ENCODE measurements at places on chromosomes 2 and 18.

DNA sequence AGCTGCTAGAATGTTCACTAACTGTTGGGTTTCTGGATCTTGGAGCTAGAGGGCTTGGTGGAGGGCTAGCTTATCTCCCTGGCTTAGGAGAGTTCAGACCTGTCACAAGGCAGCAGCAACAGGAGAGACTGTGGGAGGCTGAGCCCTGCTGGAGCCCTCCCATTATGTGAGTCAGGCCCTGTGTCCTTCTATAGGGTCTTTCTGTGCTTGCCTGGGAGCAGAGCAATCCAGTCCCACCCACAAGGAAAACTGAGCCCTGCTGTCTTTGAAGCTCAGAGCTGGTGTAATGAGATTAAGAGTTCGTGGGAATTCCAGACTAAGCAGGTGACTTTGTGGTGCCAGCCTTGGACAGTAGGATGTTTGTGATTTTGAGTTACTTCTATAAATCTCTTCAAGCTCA lies 249.0 kb downstream of the TTC32 start:
- DNase-seq: no peak
- no peaks in the 10 kb centered on the region for H3K36me3 ChIP-seq
- H3K27ac ChIP-seq: no peak overlapping the region
- H3K27me3 ChIP-seq: no peaks in the 10 kb centered on the region
- H3K4me3 ChIP-seq: no peak overlapping the region

GRCh38 chr2:190570871-190571270 lies 36.3 kb upstream of the NEMP2 start:
- H3K36me3 ChIP-seq: no peaks in the 10 kb centered on the region
- no peak overlapping the region for H3K4me3 ChIP-seq
- no peaks in the 10 kb centered on the region for H3K27me3 ChIP-seq
- H3K4me1 ChIP-seq: no peaks in the 10 kb centered on the region

- H3K4me1 ChIP-seq: no peaks in the 10 kb centered on the region
- DNase-seq: no peak
- no peaks in the 10 kb centered on the region for H3K36me3 ChIP-seq
- H3K27me3 ChIP-seq: no peaks in the 10 kb centered on the region
- no peak overlapping the region for H3K27ac ChIP-seq
These were observed 25.7 kb upstream of the NCL start for GRCh38 chr2:231489990-231490389.

- no peak for DNase-seq
- no peaks in the 10 kb centered on the region for H3K27me3 ChIP-seq
- no peak overlapping the region for H3K4me3 ChIP-seq
- H3K4me1 ChIP-seq: no peaks in the 10 kb centered on the region
These were observed 616.7 kb downstream of the GALR1 start for GRCh38 chr18:77866351-77866750.

GRCh38 chr18:72830109-72830508 lies 37.7 kb downstream of the NETO1 start:
- no peak for DNase-seq
- H3K4me1 ChIP-seq: no peaks in the 10 kb centered on the region
- no peaks in the 10 kb centered on the region for H3K27me3 ChIP-seq

DNA sequence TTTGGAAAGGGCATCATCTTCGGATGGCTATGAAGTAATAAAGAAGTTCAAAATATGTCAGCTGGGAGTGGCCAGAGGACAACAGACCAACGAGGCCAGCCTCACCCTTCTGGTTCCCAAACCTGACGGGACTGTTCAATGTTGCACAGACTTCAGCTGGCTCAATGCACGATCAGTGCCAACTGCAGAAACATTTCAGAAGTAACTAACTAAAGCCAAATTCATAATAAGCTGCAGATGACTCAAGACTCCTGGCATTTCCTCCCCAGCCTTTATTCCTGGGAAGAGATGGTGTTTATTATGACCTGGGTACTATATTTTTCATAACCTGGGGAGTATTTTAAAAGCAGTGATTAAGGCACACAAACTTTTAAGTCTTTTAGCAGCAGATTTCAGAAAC lies 3.8 kb upstream of the ATP6V1C2 start:
- no peaks in the 10 kb centered on the region for H3K27me3 ChIP-seq
- H3K4me1 ChIP-seq: no peaks in the 10 kb centered on the region
- peak overlapping the region; percentile 60 for H3K27ac ChIP-seq
- no peaks in the 10 kb centered on the region for H3K36me3 ChIP-seq
- no peak overlapping the region for H3K4me3 ChIP-seq

DNA sequence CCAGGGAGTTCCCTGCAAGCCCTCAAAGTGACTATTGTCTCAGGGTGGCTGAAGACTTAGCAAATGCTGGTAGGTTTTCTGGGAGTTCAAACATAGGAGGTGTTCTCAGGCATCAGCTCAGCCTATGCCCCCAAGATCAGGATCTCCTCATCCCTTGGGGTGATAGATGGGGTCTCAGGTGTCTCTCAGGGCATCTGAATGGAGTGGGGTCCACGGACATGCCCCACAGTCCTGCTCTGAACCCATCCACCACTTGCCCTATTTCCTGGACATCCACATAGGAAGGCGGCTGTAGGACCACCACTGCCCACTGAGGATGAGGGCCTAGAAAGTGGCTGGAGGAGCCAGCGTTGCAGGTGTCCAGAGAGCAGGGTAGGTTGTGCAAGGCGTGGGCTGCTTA lies 287.0 kb upstream of the CXCR4 start:
- H3K4me3 ChIP-seq: no peak overlapping the region
- DNase-seq: no peak
- no peaks in the 10 kb centered on the region for H3K4me1 ChIP-seq
- H3K36me3 ChIP-seq: no peaks in the 10 kb centered on the region

GRCh38 chr2:100321866-100322820 lies at the start of gene LONRF2:
Gene LONRF2, minus strand, starts transcription at chr2:100322501. Its CDS starts 408 bp downstream, at chr2:100322093.
- H3K27ac ChIP-seq: peak within 1 kb of the TSS; percentile 34
- H3K36me3 ChIP-seq: no peaks in the 10 kb centered on the region
- DNase-seq: peak; percentile 48

GRCh38 chr18:76892832-76893231 lies 70.5 kb downstream of the ZNF236 start:
- no peak overlapping the region for H3K27ac ChIP-seq
- H3K4me1 ChIP-seq: no peaks in the 10 kb centered on the region
- peaks cover 35% of the 10 kb centered on the region for H3K36me3 ChIP-seq
- no peak overlapping the region for H3K4me3 ChIP-seq

GRCh38 chr2:202530038-202530437 lies 104.7 kb upstream of the FAM117B start:
- H3K4me1 ChIP-seq: no peaks in the 10 kb centered on the region
- no peaks in the 10 kb centered on the region for H3K36me3 ChIP-seq
- no peak overlapping the region for H3K27ac ChIP-seq

GRCh38 chr2:30325600-30326328 lies 94.4 kb downstream of the LBH start:
- H3K4me3 ChIP-seq: no peak overlapping the region
- no peak for DNase-seq
- no peak overlapping the region for H3K27ac ChIP-seq
- no peaks in the 10 kb centered on the region for H3K27me3 ChIP-seq
- H3K36me3 ChIP-seq: no peaks in the 10 kb centered on the region
- H3K4me1 ChIP-seq: no peaks in the 10 kb centered on the region

- H3K4me3 ChIP-seq: no peak overlapping the region
- no peaks in the 10 kb centered on the region for H3K27me3 ChIP-seq
- peaks cover 3% of the 10 kb centered on the region for H3K4me1 ChIP-seq
- DNase-seq: no peak
- H3K36me3 ChIP-seq: no peaks in the 10 kb centered on the region
These were observed 38.0 kb downstream of the RNF152 start for GRCh38 chr18:61854578-61855448.

DNA sequence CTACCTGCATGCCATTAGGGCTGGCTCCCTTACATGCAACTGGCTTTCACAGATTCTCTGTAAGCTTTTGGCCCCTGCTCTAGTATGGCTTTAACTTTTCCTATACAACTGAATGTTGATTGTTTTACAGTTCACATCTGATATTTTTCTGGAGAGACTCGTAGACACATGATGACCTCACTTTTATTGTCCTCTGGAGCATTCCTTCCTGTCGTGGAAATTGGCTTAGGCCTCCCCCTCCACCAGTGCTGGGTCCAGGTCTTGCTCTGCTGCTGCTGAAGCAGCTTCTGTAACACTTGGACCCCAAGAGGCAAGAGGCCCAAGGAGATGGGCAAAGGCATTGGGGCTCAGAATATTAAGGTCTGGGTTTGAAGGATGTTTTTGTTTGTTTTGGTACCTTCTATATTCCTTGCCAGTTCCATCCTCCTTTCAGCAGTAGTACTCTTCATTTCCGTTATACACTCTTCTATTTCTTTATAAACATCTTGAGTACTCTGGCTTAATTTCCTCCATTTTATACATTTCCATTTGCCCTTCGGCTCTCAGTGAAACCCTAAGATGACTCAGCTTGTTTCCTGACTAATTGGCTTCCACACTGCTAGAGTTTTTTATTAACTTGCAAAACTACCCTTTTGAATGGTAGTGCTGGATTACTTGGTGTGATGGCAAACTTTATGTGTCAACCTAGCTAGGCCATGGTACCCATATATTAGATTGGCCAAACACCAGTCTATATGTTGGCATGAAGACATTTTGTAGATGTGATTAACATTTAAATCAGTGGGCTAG lies 219.8 kb downstream of the CDCA7 start:
- H3K4me3 ChIP-seq: no peak overlapping the region
- no peak for DNase-seq
- H3K4me1 ChIP-seq: no peaks in the 10 kb centered on the region
- H3K27ac ChIP-seq: no peak overlapping the region

DNA sequence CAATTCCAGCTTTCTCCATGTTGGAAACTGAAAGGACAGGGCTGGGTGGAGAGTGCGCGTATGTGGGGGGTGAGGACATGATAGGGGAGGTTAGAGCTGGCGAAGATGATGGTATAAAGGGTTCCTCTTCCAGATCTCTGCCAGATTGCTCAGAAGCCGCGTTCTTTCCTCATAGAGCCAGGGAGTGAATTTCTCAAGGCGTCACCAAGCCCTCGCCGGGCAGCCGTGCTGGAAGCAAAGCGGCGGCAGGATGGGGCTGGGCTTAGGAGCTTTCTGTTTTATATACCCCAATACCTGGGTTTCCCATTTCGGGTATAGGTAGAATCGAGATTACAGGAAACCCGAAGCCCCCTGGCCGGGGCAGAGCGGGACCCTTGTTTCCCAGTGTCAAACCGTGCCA lies 43.8 kb downstream of the DDX18 start:
- no peak for DNase-seq
- no peak overlapping the region for H3K4me3 ChIP-seq
- H3K36me3 ChIP-seq: no peaks in the 10 kb centered on the region
- no peaks in the 10 kb centered on the region for H3K4me1 ChIP-seq

DNA sequence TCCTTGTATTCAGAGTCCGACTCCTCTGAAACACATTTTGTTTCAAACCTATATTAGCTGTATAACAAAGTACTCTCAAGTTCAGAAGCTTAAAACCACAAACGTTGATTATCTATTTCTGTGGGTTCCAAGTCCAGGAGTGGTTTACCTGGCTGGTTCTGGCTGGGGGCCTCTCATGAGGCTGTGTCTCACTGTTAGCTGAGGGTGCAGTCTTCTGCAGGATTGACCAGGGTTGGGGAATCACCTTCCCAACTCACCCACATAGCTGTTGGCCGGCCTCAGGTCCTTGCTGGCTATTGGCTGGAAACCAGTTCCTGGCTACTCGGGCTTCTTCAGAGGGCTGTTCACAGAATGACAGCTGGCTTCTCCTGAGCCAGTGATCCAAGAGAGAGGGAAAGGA lies 18.0 kb upstream of the ATIC start:
- H3K36me3 ChIP-seq: no peaks in the 10 kb centered on the region
- DNase-seq: no peak
- H3K27ac ChIP-seq: no peak overlapping the region
- no peaks in the 10 kb centered on the region for H3K27me3 ChIP-seq

GRCh38 chr2:147355706-147356105 lies 489.1 kb upstream of the ACVR2A start:
- no peak overlapping the region for H3K4me3 ChIP-seq
- no peak for DNase-seq
- no peaks in the 10 kb centered on the region for H3K4me1 ChIP-seq
- no peaks in the 10 kb centered on the region for H3K36me3 ChIP-seq
- no peak overlapping the region for H3K27ac ChIP-seq
- no peaks in the 10 kb centered on the region for H3K27me3 ChIP-seq

GRCh38 chr18:42614619-42615293 lies 500.7 kb downstream of the RIT2 start:
- H3K4me1 ChIP-seq: no peaks in the 10 kb centered on the region
- H3K27me3 ChIP-seq: no peaks in the 10 kb centered on the region
- no peak overlapping the region for H3K4me3 ChIP-seq
- no peak for DNase-seq
- H3K27ac ChIP-seq: no peak overlapping the region

DNA sequence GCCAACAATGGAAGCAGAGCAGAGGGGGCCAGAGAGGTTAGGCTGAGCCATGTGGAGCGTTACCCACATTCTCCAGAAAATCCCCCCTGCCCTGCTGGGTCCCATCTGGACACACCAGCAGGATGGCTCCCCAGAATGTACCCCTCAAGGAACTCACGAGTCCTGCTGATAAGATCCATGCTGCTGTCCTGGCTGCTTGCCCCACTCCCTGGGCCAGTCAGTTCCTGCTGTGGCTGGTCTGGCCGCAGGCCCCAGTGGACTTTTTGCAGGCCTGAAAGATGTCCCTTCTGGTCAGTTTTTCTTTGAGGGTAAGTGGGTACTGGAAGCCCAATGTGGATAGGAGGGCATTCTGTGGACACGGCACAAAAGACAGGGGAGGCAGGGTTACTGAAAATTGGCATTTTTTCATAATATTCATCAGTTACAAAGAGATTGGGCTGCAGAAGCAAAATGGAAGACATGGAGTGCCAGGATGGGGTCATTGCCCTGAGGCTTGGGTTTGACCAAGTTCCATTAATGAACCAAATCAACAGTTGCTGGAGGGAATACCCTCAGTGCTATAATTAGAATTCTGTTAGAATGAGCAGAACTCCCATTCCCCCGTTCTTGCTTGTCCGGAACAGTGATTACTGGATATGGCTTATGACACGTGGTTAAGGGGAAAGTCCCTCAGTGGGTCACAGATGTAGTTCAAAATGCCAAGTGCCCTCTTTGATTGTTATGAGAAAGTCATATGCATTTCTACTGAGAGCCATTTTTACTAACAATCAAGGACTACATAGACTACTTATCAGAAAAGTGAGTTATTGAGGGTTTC lies 38.7 kb downstream of the SLC4A5 start:
- H3K4me1 ChIP-seq: no peaks in the 10 kb centered on the region
- H3K36me3 ChIP-seq: no peaks in the 10 kb centered on the region
- no peak overlapping the region for H3K27ac ChIP-seq

All from aorta (tissue), 5 donors.